ENCODE measurements at places on chromosomes 12 and 14.

GRCh38 chr12:52867642-52868041 is 18.8 kb upstream of the KRT78 start:
- no peak for DNase-seq

GRCh38 chr12:85642808-85643207 is 193.4 kb downstream of the RASSF9 start:
- peak; percentile 16 for DNase-seq

- DNase-seq: no peak
These were observed 40.2 kb upstream of the DICER1 start for GRCh38 chr14:95197551-95197950.

DNA sequence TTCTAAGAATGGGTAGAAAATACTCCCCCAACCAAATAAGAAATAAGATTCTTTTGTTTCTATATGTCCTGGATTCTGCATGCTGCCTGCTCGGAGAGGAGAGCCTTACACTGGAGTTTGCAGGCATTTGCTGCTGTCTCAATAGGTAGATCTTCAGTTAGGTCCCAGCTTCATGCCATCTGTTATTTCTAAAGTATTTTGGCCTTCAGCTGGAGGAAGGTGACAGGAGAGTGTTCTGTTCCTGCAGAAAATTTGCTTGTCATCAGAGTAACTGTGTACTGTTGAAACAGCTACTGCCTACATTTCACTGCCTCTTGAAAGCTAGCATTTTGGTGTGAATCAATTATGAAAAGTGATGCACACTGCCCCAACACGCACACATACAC is 966.9 kb downstream of the NRXN3 start:
- DNase-seq: no peak

- DNase-seq: no peak
These were observed 26.4 kb upstream of the ZFP36L1 start for GRCh38 chr14:68819260-68819691.

GRCh38 chr12:131131077-131131807 is 177.5 kb downstream of the ADGRD1 start:
- no peak for DNase-seq

DNA sequence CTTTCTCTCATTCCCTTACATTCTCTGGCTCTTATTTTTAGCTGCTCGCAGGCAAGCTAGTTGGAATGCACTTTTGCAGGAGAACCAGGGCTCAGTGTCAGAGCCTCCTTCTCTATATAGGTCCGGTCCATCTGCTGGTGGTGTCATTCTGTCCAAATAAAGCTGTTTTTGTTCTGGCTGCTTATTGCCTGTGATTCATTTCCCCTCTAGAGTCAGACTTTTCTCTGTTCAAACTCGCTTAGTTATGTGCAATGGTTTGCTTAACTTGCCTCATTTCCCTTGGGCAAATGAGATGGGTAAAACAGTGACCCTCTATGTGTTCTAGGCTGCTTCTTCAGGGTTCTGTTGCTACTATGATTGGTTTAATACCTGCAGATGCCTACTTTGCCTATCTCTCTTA is 2.9 kb downstream of the SMARCD1 start:
- DNase-seq: no peak
